MV-4-11 (cell line): ENCODE measurements at places on chromosomes 3 and 15.

DNA sequence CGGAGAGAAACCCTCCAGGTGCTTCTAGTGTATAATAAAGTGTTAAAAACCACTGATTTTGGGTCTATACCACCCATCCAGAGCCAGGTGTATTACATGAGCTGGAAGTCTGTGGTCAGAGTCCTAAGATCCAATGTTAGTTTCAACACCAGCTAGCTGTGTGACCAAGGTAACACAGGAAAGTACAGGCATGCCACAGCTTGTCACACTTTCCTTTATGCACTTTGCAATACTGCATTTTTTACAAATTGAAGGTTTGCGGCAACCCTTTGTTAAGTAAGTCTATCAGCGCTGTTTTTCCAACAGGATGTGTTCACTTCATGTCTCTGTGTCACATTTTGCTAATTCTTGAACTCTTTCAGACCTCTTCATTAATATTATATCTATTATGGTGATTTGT lies 201.3 kb upstream of the PRICKLE2 start:
- DNase-seq: no peak

DNA sequence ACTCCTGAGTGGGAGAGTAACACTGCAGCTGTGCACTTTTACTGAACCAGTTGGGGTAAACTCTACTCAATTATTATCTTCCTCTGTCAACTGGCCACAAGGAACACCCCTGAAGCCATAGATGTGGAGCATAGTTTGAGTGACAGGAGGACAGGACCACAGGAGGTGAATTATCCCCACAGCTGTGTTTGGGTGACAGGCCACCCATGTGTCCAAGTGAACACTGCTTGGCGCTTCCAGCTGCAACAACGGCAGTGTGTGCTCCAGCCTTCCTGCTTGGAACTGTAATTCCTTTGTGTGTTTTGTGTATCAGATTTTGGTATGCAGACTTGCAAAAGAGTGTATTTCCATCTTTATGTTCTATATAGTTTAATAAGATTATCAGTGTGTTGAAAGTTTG lies 20.2 kb upstream of the TSPAN3 start:
- peak; percentile 16 for DNase-seq

DNA sequence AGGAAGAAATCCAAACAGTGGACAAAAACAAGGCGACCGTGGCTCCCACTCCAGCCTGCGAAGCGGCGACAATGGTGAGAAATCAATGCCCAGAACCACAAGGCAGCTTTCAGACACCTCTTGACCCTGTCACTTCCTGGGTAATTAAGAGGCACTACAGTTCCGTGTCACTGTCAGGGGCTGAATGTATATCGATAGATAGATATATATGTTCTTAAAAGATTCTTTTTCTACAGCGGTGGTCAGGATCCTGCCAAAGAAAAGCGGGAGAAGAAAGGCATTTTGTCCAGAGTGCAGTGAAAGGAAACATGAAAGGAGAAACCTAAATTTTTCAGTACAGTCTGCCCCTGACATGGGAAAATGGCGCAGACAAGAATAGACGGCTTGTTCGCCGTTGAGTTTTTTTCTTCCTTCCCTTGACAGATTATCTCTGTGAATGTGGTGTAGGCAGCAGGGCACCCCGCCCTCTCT lies 56.2 kb upstream of the HES1 start:
- DNase-seq: no peak

- peak; percentile 53 for DNase-seq
Observed at GRCh38 chr3:56682462-56683121, 473 bp downstream of the TASOR start.

DNA sequence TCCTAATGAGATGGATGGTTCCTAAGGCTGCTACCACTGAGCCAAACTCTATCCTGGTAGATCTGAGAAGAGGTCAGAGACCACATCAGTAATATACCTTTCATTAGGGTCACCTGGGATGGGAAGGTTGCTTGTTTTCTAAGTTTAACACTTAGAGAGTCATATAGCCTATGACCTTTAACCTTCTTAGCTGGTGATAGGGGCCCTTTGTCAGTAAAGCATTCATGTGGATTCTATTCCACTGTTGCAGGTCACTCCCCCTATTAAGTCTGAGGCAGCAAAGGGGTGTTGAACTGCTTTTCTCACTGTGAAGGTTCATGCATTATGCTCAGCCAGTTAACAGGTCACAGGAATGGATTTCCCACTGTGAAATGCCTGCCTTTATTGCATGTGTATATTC lies 6.1 kb upstream of the ZNF609 start:
- no peak for DNase-seq

GRCh38 chr3:52014613-52015012 lies 18.9 kb upstream of the RPL29 start:
- DNase-seq: no peak

DNA sequence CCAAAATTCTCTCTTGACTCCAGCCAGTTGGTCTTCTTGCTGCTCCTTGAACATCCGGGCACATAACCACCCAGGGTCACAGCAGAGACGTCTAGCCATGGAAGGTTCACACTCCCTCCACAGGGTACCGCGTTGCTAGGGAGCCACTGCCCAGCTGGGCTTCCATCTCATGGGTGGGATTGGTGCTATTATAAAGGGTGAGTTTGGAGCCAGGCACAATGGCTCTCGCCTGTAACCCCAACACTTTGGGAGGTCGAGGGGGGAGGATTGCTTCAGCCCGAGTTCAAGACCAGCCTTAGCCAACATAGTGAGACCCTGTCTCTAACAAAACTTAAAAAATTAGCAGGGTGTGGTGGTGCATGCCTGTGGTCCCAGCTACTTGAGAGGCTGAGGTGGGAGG lies 17.5 kb upstream of the SKOR1 start:
- no peak for DNase-seq
